Activated CD4-positive, alpha-beta T cell treated with anti-CD3 and anti-CD28 coated beads for 36 hours (primary cell): ENCODE measurements at places on chromosomes 2 and 18. TPM values are rescaled to one million over a fixed set of nuclear protein-coding genes. Genes with fewer than 3 reads are reported as not detected.

Gene RBM44
- 1.4 TPM for total RNA-seq

Gene TTC21B
- total RNA-seq: 24.5 TPM

Gene CCDC85A
- total RNA-seq: not detected

Gene TCF7L1
- total RNA-seq: 0.07 TPM

Gene CAVIN2
- total RNA-seq: not detected

Gene SLC35F6
- 5.6 TPM for total RNA-seq

Gene RFX8
- 0.90 TPM for total RNA-seq

Gene B3GNT2
- total RNA-seq: 28.6 TPM

Gene IL1B
- 0.18 TPM for total RNA-seq

Gene REG1B
- not detected for total RNA-seq

Gene PIEZO2
- total RNA-seq: not detected

Gene SLC19A3
- total RNA-seq: not detected

Gene CELF4
- not detected for total RNA-seq

Gene ZSCAN30
- total RNA-seq: 24.2 TPM

Gene BCL2
- total RNA-seq: 66.0 TPM

Gene RAB1A
- total RNA-seq: 77.1 TPM

Gene TEKT4
- total RNA-seq: not detected

Gene SLC5A7
- not detected for total RNA-seq

Gene GAREM2
- 3.2 TPM for total RNA-seq

Gene TMEM87B
- total RNA-seq: 17.6 TPM

Gene KYNU
- not detected for total RNA-seq

Gene ATP6V1C2
- total RNA-seq: not detected

Gene SLC23A3
- total RNA-seq: 1.9 TPM

Gene AKAIN1
- not detected for total RNA-seq

Gene SERPINB5
- not detected for total RNA-seq

Gene ZNF142
- 42.4 TPM for total RNA-seq

Gene INHBB
- not detected for total RNA-seq

Gene GPR45
- not detected for total RNA-seq

Gene IL1RN
- total RNA-seq: 4.8 TPM

Gene LONRF2
- total RNA-seq: 0.04 TPM

Gene UGT1A7
- total RNA-seq: not detected

Gene RNF125
- total RNA-seq: 21.6 TPM

Gene RUFY4
- 1.7 TPM for total RNA-seq

Gene ALPP
- not detected for total RNA-seq

Gene MAP3K20
- 8.4 TPM for total RNA-seq

Gene CCDC74B
- 3.2 TPM for total RNA-seq

Gene VSNL1
- total RNA-seq: not detected

Gene POTEJ
- total RNA-seq: not detected

Gene TEX44
- not detected for total RNA-seq

Gene TUBA4A
- total RNA-seq: 369 TPM

Gene ITGA4
- total RNA-seq: 27.7 TPM

Gene EMX1
- total RNA-seq: not detected

Gene SERPINB12
- total RNA-seq: not detected

Gene KRTCAP3
- 4.7 TPM for total RNA-seq
